ENCODE measurements at places on chromosomes 3 and 15.

DNA sequence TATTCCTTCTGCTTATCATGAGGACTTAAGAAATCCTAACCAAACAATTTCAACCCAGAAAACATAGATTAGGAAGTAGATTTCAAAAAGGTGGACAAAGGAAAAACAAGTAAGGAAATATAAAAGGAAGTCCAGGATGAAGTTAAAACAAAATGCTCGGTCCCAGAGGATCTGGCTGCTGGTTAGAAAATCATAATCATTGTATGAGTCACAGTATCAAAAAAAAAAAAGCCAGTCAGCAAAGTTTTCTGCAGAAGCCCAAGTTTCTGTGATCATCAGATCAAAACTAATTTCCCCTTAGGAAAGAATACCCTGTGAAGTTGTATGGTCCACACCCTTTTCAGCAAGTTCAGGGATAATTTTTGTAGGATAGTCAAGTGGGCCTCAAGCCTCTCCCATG lies 43.0 kb upstream of the LRTM1 start:
- DNase-seq, result no peak

GRCh38 chr3:170244576-170244975 lies 22.4 kb downstream of the PRKCI start:
- no peak for DNase-seq

DNA sequence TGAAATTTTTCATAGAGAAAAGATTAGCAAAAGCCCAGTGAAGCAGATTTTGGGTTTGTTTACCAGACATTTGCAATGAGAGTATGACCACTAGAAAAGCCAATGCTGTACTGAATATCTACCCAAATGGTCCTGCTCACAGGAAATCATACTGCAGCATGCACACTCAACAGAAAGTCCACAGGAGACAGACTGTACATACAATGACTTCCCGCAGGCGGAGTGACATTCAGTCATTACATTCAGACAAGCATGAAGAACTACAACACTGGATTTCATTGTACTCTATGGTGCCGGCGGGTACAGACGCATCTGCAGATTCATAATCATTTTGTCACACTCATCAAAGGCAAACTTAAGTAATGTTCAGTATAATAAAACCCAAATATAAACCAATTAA lies 11.8 kb downstream of the LZTFL1 start:
- no peak for DNase-seq

- DNase-seq, result no peak
Measured at GRCh38 chr15:83578691-83579090, 75.2 kb upstream of the ADAMTSL3 start.

- DNase-seq, result peak; percentile 68
Measured at GRCh38 chr3:117019082-117019713, 309.6 kb downstream of the TUSC7 start.

DNA sequence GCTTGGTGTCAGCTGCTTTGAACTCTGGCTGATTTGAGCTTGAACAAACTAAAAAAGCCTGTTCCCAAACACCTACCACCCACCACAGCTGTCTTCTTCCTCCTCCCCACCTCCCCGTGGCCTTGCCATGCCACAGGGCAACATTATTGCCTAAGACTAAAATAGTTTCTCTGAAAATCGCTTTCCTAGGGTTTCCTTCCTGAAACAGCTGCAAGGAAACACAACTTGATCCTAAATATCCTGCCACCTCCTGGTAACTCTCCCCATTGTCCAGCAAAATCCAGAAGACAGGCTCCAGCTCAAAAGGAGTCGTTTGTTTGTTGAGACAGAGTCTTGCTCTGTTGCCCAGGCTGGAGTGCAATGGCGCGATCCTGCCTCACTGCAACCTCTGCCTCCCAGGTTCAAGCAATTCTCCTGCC lies 193.9 kb upstream of the TPM1 start:
- DNase-seq, result no peak

DNA sequence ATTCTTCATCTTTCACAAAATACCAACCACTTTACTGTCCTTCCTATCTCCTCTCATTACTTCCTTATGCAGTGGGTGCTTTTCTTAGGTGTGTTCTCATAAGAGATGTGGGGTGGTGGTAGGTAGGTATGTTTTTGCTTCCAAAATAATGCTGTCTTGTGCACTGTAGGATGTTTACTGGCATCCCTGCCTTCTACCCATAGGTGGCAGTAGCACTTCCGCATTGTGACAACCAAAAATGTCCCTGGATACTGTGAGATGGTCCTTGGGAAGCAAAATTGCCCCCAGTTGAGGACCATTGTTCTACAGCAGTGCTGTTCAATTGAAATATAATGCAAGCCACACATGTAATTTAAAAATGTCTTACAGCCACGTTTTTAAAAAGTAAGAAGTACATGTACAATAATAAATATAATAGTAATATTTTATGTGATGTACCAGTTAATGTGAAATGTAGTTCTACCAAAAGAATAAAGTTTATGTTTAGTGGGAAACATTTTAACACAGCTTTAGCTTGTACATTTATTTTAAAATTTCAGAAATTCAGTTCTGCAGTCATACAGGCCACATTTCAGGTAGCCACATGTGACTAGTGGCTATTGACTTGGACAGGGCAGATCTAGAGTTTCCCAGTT lies 75.2 kb downstream of the NEO1 start:
- no peak for DNase-seq

DNA sequence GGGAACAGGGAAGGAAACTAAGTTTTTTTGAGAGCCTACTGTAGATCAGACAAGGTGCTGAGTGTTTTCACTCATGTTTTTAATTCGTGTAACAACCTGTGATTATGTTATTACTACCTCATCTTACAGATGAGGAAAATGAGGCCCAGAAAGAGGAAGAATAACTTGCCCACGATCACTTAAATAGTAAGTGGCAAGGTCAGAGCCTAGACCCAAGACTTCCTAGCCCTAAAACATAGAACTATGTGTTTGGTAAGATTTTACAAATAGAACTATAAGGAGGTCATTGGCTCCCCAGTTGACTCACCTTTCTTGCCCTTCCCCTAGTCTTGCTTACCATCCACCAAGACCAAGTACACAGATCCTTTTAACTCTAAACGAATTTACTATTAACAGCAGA lies 13.7 kb downstream of the SENP8 start:
- no peak for DNase-seq

GRCh38 chr15:69758810-69759790 lies 306.5 kb downstream of the RPLP1 start:
- no peak for DNase-seq

DNA sequence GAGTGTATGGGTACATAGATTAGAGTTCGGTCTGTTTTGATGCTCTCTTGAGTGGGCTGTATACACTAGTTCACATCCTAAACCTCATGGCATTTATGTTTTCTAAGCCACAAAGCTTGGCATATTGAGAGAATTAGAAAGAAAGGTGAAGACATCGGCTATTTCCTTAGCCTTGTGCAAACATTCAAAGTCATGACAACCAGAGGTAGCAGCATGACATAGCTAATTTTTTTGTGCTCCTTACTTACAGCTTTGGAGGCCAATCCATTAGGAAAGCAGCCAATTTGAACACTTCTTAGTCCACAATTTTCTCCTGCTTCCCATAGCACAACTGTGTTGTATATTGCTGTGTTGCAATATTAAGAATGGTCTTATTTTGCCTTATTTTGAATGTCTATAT lies 21.5 kb upstream of the AADAC start:
- no peak for DNase-seq

GRCh38 chr3:150421799-150422548 lies 13.9 kb downstream of the TSC22D2 start:
- DNase-seq, result no peak

DNA sequence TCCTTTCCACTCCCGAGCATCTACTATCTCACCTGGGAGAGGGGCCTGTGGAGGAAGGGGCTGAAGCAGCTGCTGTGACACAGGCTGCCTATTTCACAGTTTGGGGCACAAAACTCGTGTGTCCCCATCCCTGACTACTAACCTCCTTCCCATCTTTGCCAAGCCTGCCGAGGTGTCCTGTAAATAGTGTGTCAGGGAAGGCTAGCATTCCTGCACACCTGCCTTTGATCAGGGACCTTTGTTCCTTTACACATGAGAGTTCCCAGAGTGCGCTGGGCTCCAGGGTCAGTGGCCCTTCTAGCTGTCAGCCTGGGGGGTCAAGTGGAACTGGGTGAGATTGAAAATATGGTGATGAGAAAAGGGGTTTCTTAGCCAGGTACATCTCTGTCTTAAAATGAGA lies 13.0 kb upstream of the TF start:
- no peak for DNase-seq

GRCh38 chr3:36615861-36616260 lies 148.5 kb downstream of the DCLK3 start:
- DNase-seq, result no peak

DNA sequence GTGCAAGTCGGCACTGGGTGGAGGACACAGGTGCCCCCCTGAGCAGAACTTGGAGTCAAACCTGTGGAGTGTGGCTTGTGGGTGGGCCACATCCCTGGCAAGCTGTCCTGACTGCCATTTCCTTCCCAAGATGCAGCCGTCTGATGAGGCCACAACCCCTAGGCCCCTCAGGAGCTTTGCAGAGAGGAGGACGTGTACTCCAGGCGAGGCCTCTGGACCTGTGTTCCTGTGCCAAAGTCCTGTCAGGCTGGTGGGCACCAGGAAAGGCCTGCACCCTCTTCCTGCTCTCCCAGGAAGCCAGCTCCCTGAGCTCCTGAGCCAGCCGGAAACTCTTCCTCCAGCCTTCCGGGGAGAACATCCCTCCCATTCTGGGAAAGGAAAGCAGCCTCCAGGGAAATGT lies 48.5 kb downstream of the CMTM6 start:
- no peak for DNase-seq

GRCh38 chr3:159513444-159513843 lies 475.2 kb upstream of the IL12A start:
- DNase-seq, result no peak

GRCh38 chr15:31178705-31179104 lies 77.2 kb upstream of the TRPM1 start:
- no peak for DNase-seq

- no peak for DNase-seq
Measured at GRCh38 chr15:100104245-100104644, 237.5 kb downstream of the ADAMTS17 start.

DNA sequence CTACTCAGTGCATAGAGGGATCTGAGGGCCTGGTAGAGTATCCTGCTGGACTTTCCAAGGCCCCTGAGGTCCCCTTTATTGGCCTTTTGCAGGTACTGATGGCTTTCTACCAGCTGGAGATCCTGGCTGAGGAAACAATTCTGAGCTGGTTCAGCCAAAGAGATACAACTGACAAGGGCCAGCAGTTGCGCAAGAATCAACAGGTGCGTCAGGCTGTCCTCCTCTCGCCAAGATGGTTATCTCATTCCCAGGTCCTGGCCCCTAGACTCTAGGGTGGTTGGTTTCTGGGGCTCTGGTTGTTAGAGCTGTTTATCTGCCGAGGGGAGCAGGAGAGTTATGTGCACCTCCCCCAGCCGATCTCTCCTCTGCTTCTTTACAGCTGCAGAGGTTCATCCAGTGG lies 9.3 kb downstream of the EIF2B5 start:
- DNase-seq, result no peak

DNA sequence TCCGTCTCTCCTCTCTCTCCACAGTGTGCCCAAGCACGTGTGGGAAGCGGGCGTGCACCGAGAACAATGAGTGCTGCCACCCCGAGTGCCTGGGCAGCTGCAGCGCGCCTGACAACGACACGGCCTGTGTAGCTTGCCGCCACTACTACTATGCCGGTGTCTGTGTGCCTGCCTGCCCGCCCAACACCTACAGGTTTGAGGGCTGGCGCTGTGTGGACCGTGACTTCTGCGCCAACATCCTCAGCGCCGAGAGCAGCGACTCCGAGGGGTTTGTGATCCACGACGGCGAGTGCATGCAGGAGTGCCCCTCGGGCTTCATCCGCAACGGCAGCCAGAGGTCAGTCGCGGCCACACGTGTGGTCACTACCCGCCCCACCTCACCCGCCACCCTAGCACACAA lies 116.3 kb downstream of the PGPEP1L start:
- DNase-seq, result no peak

DNA sequence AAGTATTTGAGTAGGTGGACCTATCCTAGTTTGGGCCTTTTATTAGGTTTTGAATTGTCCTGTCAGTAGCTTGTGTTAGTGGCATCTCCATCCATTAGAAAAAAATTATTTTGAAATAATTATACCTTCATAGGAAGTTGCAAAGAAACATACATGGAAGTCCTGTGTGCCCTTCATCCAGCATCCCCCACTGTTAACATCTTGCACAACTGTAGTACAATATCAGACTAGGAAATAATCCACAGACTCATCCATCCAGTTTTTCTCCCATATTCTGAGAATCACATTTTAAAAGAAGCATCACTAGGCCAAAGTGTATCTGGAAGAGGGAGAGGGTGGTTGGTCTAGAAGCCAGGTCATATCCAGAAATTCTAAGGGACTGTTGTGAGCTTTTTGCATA lies 155.5 kb upstream of the ROPN1 start:
- no peak for DNase-seq

GRCh38 chr3:47022641-47023071 lies 43.2 kb downstream of the NBEAL2 start:
- DNase-seq, result no peak

GRCh38 chr3:134333522-134334181 lies 40.6 kb downstream of the AMOTL2 start:
- DNase-seq, result no peak

DNA sequence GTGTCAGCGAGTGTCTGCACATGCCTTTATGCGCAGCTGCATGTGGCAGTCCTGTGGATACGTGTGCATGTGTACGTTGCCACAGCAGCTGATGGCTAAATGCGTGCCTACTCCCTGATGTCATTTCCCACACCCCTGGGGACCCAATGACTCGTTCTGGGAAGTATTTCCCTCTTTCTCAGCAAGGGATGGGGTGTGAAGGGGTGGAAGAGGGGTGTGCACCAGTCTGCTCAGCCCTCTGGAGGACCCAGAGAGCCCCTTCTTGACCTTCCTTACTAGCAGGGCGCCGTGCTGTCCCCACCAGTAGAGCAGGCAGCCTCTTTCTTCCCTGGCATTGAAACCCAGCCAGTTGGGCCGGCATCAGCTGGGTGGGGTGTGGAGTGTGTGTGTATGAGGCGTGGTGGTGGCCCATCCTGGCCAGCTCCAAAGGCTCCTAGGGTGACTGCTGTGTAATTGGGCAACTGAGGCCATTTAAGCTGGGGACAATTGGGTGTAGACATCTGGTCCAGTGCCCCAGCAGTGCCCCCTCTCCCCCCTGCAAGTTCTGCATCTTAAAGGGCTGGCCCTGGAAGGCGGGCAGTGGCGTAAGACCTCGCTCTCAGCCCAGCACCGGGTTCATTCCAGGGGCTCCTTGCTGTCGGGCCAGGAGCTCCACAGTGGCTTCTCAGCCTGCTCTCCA lies 19.2 kb downstream of the SNX33 start:
- peak; percentile 82 for DNase-seq

- no peak for DNase-seq
Measured at GRCh38 chr15:71781179-71781964, 29.0 kb upstream of the NR2E3 start.

GRCh38 chr3:52458031-52458760 lies 2.8 kb downstream of the NISCH start:
- DNase-seq, result no peak

Measured in right hindlimb (tissue), 1 donor.